ENCODE measurements at places on chromosomes 2 and 18.

- DNase-seq = no peak
Observed at GRCh38 chr2:201975434-201975833, 58.2 kb upstream of the FZD7 start.

DNA sequence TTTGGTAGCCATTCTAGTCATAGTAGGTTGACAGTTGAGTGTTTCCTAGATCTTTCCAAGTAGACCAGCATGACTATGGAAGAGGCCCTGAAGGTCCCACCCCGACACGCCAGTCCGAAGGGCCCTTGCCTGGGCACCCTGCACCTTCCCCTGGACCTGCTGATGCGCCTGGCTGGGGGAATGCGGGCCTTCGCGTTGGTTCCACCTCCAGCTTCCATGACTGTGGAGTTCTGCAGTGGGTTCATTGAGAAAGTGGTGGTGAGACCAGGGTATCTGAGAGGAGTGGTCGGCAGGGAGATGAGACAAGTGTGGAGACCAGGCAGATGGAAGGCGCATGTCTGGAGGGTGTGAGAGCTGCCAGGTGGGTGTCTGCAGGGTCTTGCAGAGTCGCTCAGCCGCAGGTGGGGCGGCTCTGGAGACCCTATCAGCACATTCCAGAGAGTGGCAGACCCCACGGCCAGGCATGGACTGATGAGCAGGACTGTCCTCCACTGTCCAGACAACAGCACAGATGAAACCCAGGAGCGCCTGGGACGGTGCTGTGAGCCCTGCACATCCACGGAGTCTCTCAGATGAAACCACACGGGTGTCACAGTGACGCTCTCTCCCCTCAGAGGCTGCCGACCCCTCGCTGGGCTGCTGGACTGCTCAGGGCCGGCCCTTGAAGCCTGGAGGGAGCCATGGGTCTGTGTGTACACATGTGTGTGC lies 182.5 kb upstream of the HDAC4 start:
- DNase-seq = no peak

DNA sequence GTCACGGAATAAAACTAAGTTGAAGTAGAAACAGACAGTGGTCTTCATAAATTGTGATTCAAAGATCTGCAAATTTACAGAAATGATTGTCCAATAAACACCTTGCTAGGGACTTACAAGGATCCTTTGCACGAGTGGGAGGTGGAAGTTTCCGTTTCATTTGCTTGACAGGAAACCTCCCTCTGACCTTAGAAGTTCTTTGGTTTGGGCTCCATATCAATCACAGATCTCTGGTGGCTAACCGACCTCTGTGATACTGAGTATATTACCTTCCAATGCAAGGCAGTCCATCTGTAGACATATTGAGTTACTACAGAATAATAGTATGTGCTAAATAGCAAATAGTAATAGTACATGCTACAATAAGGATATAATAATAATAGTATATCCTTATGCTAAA lies 33.7 kb upstream of the RNF152 start:
- no peak for DNase-seq

DNA sequence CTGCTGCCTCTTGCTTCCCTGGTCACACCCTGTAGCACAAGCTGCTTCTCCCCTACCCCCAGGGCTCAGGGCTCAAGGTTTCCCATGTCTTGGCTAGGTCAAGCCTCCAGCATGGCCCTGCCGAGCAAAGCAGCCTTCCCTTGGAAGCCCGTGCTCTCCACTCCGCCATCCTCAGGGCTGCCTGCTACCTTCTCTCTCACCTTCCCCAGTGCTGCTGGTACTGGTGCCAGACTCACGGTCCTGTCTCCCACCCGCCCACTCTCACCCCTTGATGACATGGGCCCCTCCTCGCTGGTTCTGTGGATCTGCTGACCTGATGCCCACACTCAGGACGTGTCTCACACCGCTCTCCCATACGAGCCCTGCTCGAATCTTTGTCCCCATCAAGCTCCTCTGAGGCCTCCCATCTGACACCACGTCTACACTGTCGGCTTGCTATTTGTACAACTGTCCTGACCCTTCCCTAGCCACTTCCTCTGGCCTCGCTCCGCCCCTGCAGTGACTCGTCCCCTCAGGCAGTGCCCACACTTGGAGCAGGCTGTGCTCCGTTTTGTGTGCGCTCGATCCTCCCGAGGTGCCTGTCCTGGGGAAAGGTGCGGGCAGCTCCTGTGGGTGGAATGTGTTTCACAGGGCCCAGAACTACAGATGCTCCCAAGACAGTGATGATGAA lies 49.9 kb downstream of the ZAP70 start:
- no peak for DNase-seq

DNA sequence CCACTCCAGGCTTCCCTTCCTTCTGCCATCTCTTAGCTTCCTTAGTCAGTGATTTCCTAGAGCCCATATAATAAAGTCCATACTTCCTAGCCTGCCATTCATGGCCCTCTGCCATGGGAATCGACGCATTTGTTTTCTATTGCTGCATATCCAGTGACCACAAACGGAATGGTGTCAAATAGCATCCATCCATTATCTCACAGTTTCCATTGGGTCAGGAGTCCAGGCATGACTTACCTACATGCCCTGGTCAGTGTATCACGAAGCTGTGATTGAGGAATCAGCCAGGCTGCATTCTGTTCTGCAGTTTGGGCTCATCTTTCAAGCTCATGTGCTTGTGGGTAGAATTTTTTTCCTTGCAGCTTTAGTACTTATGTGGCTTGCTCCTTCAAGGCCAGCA lies 209.7 kb upstream of the EPAS1 start:
- no peak for DNase-seq

GRCh38 chr2:136025057-136025973 lies 39.9 kb upstream of the DARS1 start:
- DNase-seq = peak; percentile 82
